RPMI7951 (cell line): ENCODE measurements at places on chromosomes 4 and X. TPM values are rescaled to one million over a fixed set of nuclear protein-coding genes. Genes with fewer than 3 reads are reported as not detected.

BMP3 gene
- under 0.01 TPM in 1 of 2 replicates, not detected in the other for total RNA-seq

- no peak for DNase-seq
Observed at GRCh38 chr4:170698334-170698733, 608.6 kb upstream of the AADAT start.

GRCh38 chr4:109472343-109472761 is 38.7 kb downstream of the SEC24B start:
- DNase-seq, result peak; percentile 57

DNA sequence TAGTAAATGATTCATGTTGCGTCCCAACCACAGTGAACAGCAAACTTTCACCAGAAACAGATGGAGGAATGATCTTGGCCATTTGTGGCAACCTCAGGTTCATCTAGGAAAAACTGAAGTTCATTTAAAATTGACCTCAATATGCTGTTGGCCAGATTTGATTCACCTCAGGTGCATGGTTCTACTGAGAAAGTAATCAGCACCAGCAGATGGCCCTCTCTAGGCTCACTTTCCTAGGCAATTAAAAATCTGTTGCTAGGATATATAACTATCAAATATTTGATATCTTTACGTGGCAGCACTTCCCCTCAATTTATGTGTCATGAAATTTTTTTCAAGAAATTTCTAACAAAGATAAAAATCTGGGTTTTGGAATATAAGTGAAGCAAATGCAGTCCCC is 344.7 kb downstream of the GALNTL6 start:
- no peak for DNase-seq
